ENCODE measurements at places on chromosomes 1 and 21. TPM values are rescaled to one million over a fixed set of nuclear protein-coding genes. Genes with fewer than 3 reads are reported as not detected.

DNA sequence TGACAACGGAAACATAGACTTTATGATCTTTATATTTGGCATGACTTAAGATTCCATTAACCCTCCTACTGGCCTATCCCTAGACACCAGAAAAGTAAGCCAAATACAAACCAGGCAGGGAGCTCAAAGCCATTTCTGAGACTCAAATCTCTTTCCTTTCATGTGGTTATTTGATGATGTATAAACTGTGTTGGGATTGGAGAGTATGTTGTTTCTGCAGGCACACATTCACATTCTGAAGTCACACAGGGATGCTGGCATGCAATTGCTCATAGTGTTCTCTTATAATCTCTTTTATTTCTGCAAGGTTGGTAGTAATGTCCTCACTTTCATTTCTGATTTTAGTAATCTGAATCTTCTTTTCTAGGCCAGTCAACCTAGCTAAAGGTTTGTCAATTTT lies 5.8 kb downstream of the ZMYND12 start:
- H3K4me1 ChIP-seq: peaks cover 7% of the 10 kb centered on the region
- no peaks in the 10 kb centered on the region for H3K36me3 ChIP-seq
- H3K4me3 ChIP-seq: no peak overlapping the region
- H3K27me3 ChIP-seq: no peaks in the 10 kb centered on the region

DNA sequence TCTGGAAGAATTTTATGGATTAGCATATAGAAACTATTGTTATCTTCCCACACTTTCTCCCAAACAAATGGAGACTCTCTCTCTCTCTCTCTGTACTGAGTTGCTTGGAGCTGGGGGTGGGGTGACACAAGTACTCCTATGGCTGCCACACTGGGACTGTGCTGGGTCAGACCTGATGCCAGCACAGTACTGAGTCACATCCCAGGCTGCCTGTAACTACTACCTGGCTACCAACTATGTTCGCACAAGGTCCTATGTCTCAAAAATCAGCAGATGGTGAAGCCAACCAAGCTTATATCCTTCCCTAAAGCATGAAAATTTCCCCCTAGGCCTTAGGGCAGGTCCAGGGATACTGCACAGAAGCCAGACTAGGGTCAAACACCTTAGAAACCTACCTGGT lies 66.6 kb downstream of the FAF1 start:
- no peak for DNase-seq
- H3K36me3 ChIP-seq: no peaks in the 10 kb centered on the region
- H3K4me3 ChIP-seq: no peak overlapping the region

DNA sequence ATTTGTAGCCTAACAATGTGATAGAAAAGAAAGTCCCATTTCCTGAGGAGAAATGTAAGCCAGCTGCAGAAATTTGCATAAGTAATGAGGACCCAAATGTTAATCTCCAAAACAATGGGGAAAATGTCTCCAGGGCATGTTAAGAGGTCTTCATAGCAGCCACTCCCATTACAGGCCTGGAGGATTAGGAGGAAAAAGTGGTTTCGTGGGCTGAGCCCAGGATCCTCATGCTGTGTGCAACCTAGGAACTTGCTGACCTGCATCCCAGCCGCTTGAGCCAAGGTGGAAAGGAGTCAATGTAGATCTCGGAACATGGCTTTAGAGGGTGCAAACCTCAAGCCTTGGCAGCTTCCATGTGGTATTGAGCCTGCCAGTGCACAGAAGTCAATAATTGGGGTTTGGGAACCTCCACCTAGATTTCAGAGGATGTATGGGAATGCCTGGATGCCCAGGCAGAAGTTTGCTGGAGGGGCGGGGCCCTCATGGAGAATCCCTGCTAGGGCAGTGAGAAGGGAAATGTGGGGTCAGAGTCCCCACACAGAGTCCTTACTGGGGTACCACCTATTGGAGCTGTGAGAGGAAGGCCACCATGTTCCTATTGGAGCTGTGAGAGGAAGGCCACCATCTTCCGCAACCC lies 14.2 kb upstream of the F13B start:
- H3K4me3 ChIP-seq: no peak overlapping the region
- no peaks in the 10 kb centered on the region for H3K4me1 ChIP-seq
- H3K27ac ChIP-seq: no peak overlapping the region
- no peaks in the 10 kb centered on the region for H3K27me3 ChIP-seq
- no peak for DNase-seq

GRCh38 chr1:61618755-61619154 lies 106.2 kb downstream of the TM2D1 start:
- no peaks in the 10 kb centered on the region for H3K27me3 ChIP-seq
- no peak for DNase-seq
- no peak overlapping the region for H3K4me3 ChIP-seq

- H3K36me3 ChIP-seq: peaks cover 35% of the 10 kb centered on the region
- peak; percentile 93 for DNase-seq
- H3K27me3 ChIP-seq: no peaks in the 10 kb centered on the region
- H3K4me1 ChIP-seq: peaks cover 26% of the 10 kb centered on the region
These were observed 46.7 kb downstream of the GALNT2 start for GRCh38 chr1:230113593-230114236.

DNA sequence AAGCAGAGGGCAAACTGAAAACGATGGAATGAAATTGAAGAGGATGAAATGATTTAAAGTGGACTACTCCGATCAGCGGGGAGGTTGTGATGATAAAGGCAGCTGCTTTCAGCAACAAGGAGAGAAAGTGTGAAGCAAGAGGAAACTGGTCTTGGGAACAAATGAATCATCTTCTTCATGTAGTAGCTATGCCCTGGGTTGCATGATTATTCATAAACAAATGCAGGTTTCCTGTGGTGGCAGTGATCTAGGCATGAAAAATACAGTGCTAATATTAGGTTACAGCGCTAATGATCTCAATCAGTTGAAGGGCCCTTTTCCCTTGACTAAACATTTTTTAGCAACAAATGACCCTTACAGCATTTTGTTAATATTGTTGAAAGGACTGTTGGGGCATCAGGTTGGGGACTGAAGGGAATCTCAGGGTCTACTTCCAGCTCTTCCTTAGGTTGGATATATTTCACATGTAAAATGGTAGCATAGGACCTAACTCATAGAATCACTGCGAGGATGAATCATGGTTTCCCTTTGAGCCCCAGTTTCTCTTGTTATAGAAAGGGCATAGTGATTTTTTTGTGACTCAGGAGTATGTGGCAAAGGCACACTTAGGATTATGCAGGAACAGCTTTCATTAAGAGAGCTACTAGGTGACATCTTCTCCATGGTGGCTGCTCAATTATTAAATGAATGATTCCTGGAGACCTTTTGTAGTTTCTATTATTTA lies 1.9 kb upstream of the ZFYVE9 start:
- peak; percentile 68 for DNase-seq
- no peaks in the 10 kb centered on the region for H3K27me3 ChIP-seq
- no peak overlapping the region for H3K4me3 ChIP-seq
- peak overlapping the region; percentile 54 for H3K27ac ChIP-seq
- H3K4me1 ChIP-seq: peaks cover 30% of the 10 kb centered on the region

DNA sequence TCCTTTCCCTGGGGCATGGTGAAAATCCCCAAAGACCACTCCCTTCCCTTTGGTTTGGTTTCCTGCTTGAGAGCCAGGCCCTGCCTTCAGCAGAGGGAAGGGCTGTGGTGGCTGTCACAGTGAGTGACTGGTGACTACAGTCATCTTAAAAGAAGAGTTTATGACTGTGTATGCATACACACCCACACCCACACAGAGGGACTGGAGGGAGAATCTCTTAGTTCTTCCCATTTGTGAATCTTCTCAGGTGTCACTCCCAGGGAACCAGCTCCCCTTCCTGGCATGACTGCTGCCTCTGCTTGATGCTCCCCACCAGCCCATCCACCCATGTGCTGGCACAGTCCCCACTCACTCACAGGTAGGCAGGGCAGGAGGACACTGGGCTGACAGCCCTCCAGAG lies 3.9 kb upstream of the KCNA2 start:
- no peak overlapping the region for H3K27ac ChIP-seq
- H3K27me3 ChIP-seq: peaks cover 52% of the 10 kb centered on the region
- no peaks in the 10 kb centered on the region for H3K36me3 ChIP-seq
- DNase-seq: no peak

- no peak overlapping the region for H3K4me3 ChIP-seq
- H3K36me3 ChIP-seq: no peaks in the 10 kb centered on the region
- peak overlapping the region; percentile 97 for H3K27ac ChIP-seq
- no peak for DNase-seq
- H3K27me3 ChIP-seq: no peaks in the 10 kb centered on the region
These were observed 95.0 kb downstream of the TEX35 start for GRCh38 chr1:178607718-178608408.

Gene AMIGO1
- total RNA-seq: 2.7 TPM

Measured in PC-3 (cell line).